ENCODE measurements at places on chromosomes 7 and 10.

DNA sequence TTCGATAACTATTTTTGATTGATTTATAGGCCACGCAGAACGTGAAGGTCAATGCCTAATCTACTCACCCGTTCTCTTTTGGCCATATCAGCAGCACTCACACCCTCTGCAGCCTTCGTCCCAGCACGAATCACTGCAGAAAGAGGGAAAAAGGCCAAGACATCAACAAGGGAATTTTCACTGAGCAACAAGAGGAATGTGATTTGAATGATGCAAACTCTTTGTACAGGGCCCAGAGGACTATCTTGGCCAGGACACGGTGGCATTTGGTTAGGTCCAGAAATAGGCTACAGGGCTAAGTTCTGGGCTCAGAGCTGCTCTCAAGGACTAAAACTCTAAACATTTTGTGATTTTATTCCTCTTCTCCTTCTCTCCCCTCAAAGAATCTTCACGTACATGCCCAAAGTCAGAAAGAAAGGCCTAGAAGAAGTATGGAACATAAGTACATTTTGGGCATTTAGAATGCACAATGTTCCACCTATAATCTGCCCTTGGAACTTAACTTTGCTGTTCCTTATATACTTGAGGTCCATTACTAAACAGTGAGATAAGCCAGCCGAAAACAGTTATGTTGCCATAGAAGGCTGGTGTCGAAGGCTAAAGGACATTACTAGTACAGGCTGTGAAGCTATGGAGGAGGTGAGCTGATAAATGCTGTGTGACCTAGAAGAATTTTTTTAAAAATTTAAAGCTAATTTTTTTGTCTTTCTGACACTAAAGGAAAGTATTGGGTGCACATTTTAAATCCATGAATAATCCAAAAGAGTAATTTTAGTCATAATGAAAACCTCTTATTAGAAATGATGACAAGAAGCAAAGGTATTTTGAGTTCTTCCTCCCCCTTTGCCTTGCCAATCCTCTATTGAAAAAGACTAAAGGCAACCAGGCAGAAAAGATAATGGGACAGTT lies 20.0 kb downstream of the RBM28 start:
- no peak for DNase-seq

- no peak for DNase-seq
Observed at GRCh38 chr7:71491336-71491735, 359.4 kb downstream of the GALNT17 start.

DNA sequence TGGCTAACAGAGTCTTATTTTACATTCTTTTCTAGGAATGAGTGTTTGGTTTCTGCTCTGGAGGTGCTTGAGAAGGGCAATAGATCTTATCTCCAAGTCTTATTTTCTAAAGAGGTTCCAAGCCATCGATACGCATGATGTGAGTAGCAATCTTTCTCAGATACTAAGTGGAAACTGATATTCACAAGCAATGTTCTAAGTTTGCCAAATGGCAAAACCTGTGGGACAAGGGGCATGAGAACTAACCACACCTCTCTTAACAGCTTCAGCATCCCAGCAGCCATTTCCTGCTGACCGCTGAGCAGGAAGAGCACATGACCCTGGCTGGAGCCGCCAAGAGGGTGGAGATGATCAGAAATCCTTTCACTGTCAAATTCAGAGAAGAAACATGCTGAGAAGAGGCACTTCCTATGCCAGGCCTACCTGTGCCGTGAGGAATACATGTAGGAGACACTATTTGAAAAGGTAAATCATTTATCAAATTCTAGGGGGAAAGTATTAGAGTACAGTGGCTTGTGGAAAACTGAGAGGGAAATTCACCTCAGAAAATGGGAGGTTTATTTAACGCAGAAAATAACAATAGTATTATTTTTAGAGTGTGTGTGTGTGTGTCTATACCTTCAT lies 35.2 kb downstream of the CCDC71L start:
- DNase-seq, result no peak

- no peak for DNase-seq
Observed at GRCh38 chr7:128876586-128876977, 13.9 kb downstream of the ATP6V1F start.

GRCh38 chr10:34319197-34319846 lies 495.8 kb downstream of the PARD3 start:
- no peak for DNase-seq

- no peak for DNase-seq
Observed at GRCh38 chr7:98921608-98922372, 43.5 kb downstream of the TRRAP start.

- no peak for DNase-seq
Observed at GRCh38 chr10:34408956-34409355, 406.1 kb downstream of the PARD3 start.
